NCI-H82 (cell line): ENCODE measurements at places on chromosomes 12 and 14.

- DNase-seq = no peak
These were observed 497.6 kb downstream of the SLC16A7 start for GRCh38 chr12:60093428-60093827.

- no peak for DNase-seq
These were observed 29.4 kb upstream of the DENND5B start for GRCh38 chr12:31620311-31620710.

DNA sequence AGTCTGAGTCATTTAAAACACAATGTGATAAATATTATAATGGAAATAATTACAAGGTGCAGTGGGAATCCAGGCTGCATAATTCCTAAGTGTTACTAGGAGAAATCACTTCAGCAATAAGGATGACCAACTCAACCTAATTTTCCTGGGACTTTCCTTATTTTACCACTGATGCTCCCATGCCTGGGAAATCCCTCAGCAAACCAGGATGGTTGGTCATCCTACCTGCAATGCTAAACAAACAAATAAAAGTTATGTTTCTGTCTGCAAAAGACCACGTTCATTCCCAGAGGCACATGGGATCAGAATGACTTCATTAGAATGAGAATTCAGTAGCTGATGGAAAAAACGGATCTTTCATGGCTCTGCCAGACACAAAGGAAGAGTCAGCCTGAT, 130.8 kb upstream of the RAP1B start:
- no peak for DNase-seq

DNA sequence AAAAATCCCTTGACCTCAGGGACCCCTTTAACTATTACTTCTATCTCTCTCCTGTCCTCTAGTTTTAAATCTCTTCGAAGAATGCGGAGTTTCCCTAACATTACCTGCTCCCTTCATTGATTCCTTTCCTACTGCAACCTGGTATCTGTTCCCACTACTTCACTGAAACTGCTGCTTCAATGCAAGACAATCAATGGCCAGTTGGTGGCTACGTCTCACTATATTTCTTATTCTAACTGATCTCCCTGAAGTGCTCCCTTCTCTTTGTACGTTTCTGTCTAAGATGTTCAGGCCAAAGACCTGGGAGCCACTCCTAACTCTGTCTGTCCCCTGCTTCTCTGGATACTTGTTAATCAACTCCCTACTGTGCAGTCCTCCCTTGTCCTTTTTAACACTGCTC, 10.3 kb upstream of the KCNA1 start:
- peak; percentile 11 for DNase-seq

GRCh38 chr12:128471491-128471890, 204.5 kb downstream of the TMEM132C start:
- no peak for DNase-seq

DNA sequence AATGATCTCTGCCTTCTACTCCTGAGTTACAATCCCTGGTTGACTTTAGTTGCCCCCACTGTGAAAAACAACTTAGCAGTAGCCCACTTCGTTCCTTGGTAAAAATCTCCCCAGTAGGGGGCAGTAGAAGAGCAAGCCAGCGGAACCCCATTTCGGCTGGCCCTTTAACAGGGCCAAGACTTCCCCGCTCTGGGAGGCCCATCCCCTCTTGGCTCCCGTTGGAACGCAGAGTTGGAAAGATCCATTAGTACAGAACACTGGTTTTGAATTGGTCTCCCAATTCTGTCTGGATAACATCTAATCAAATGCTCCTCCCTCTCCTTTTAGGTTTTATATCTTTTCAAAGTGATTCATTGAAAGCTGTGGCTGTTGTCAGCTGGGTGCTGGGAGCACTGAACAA, 1133.3 kb downstream of the BCL11B start:
- peak; percentile 53 for DNase-seq

DNA sequence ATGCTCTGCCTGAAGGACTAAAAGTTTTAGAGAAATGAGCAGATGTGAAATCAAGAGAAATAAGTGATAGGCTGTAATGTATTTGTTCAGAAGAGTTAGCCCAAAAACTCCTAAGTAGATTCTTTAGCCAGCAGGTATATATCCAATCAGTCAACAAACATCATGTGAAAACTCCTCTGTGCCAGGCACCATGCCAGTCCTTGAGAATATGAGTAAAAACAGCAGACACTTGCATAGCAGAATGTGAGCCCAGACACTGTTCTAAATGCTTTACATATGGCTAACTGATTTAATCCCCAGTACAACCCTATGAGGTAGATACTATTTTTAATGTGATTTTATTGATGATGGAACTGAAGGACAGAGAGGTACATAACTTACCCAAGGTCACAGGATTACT, 329.8 kb downstream of the PAWR start:
- DNase-seq = no peak

- peak; percentile 75 for DNase-seq
These were observed 602.6 kb downstream of the SNAPC1 start for GRCh38 chr14:62364800-62365280.

GRCh38 chr14:51004352-51004800, 60.1 kb upstream of the PYGL start:
- DNase-seq = peak; percentile 60

DNA sequence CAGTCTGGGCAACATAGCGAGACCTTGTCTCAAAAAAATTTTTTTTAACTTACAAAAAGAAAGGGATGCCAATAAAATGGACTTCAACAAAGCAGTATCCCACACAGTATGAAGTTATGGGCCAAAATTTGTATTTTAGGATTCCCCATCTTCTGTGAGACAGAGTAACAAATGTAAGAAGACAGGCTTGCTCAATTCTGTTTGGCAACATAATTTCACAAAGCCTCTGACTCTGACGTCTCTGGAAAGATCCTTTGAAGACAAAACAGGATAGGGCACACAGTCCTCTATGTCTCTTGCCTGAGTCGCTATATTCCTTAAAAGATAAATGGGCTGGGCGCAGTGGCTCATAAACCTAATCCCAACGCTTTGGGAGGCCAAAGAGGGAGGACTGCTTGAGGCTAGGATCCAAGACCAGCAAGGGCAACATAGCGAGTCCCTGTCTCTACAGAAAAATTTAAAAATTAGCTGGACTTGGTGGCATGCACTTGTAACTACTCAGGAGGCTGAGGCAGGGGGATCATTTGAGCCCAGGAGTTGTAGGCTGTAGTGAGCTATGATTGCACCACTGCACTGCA, 1.1 kb upstream of the HOMEZ start:
- DNase-seq = no peak

DNA sequence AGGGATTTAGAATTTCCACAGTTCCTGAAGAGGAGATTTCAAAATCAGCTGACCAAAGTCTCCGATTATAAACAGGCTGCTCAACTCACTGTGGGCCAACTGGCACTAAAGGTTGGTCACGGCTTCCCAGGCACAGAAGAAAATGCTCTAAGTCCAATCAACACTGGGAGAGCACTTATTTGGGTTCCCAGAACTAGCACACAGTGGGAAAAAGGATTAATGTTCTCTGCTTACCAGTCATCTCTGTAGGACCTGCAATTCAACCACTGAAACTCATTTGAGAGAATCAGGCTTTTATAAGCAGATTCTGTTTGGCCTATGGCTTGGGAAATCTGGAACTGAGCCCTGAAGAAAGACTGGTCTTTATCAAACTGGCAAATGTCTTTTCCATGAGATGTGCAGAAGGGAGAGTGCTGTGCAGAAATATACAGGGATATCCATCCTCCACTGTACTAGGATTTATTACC, 49.4 kb downstream of the ABCC9 start:
- no peak for DNase-seq

GRCh38 chr12:28121433-28121832, 68.8 kb upstream of the CCDC91 start:
- DNase-seq = no peak

- DNase-seq = no peak
These were observed 221.2 kb upstream of the PELI2 start for GRCh38 chr14:55897031-55897430.

DNA sequence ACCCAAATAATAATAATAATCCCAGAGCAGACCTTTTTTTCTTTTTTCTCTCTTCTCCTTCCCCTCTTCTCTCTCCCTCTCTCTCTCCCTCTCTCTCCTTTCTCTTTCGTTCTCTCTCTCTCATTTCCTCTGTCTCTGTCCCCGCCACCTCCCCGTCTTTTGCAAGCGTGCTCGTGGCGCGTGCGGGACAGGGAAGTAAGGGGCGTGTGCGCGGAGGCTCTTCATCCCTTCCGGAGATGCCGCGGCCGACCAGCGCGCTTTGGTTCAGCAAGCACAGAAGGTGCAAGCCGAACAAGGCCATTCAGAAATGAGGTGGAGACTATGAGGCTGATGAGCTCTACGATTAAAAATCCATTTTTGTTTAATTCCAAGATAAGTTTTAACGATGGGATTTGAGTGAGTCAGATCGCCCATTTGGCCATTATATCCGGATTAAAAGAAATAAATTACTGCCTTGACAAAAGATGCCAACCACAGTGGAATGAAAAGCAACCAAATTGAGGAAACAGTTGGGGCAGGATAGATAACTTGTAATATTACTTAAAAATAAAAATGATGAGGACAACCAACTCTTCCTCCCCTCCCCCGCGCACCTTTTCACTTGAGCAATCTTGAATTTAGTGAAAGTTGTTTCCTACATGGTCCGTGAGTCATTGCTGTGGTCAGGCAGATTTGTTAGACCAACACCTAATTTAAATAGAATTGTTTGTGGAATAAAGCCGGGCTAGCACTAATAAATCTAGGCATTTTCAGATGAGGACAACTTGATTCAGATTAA, 1.2 kb upstream of the AMIGO2 start:
- DNase-seq = peak; percentile 20

GRCh38 chr12:100171248-100171647, 28.6 kb upstream of the BLTP3B start:
- peak; percentile 12 for DNase-seq

GRCh38 chr12:52920937-52921336, 16.1 kb upstream of the KRT8 start:
- no peak for DNase-seq

- no peak for DNase-seq
These were observed 690 bp upstream of the TDRD9 start for GRCh38 chr14:103927566-103927965.

DNA sequence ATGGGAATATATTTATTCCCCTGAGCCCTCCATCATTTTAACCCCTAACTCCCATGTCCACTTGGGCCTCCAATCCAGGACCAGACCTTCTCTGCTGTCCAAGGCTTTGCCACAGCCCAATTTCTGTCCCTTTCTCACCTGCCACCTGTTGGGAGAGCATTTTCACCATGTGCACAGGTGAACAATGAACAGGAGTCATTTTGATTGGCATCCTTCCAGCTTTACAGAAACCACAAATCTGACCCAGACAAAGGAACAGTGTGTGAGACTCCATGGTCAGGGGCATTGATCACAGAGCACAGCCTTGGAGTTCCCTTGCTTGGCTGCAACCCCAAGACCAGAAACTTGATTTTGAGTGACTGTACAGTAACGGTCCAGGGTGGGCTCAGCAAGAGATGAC, 91.9 kb downstream of the CRACR2A start:
- DNase-seq = no peak

DNA sequence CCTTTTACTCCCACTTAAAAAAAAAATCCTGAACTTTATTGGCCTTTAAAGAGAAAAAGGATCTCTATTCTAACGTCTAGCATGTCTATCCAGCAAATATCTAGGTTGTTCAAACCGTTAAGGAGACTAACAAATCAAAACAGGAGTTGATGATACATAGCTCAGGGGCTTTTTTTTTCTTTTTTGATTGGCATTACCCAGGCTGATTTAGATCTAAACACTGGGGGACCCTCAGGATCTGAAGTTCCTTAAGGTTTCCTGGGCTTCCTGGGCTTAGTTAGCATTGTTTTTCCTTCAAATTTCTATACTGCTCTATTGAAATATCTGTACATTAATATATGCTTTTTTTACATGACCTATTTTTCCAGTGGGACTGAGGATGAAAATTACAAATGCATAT, 42.3 kb downstream of the EFCAB11 start:
- DNase-seq = no peak

- peak; percentile 77 for DNase-seq
These were observed 153.9 kb upstream of the RMST start for GRCh38 chr12:97308576-97309198.

- DNase-seq = peak; percentile 85
These were observed 3.6 kb downstream of the CFAP73 start for GRCh38 chr12:113152835-113153814.

DNA sequence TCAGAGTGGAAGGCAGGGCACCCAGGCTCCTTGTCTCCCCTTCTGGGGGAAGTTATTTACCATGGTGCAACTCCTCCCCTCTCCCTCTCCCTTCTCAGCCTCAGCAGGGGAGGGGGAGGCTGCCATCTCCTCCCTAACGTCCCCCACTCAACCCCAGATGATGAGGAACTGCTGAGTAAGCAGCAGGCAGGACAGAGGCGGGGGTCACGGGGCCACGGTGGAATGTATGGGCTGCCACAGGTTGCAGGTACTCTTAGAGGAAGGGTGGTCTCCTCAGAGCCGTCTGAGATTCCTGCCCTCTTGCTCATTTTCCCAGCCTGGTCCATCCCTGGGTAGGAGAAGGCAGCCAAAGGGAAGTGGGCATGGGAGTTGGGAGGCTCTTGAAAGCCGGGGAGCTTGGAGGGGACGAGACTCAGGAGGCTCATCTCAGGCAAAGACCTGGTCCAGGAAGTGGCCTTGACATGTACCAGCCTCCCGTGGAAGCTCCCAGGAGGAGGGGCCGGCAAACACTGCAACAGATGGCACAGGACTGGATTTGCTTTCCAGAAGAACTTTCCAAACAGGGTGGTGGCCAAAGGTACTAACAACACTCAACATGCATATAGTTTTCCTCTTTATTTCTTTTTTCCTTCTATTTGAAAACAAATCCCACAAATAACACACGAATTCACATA, 19.0 kb downstream of the RIN3 start:
- DNase-seq = peak; percentile 70

DNA sequence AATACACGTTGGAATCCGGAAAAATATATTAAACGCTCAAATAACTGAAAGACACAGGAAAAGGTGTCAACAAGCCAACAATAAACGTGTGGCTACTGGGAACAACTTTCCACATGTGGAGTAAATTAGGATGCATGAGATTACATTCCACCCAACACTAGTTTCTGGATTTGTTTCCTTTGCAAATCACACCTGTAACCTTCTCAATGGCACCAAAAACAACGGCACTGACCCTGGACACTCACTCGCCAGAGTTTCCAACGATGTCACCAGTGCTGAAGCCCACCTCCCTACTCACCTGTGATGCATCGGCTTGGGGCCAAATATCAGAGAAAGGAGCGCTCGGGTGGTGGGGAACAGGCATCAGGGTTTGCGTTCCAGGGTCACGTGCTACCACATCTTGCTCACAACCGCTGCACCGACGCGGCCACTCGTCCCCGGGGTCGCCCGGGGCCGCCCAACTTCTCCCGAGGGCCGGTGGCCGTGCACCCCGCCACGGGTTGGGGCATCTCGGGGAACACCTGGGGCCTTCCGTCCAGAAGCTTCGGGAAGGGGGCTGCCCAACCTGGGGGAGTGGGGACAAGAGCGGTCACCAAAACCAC, 629 bp downstream of the PRDM4 start:
- peak; percentile 52 for DNase-seq

DNA sequence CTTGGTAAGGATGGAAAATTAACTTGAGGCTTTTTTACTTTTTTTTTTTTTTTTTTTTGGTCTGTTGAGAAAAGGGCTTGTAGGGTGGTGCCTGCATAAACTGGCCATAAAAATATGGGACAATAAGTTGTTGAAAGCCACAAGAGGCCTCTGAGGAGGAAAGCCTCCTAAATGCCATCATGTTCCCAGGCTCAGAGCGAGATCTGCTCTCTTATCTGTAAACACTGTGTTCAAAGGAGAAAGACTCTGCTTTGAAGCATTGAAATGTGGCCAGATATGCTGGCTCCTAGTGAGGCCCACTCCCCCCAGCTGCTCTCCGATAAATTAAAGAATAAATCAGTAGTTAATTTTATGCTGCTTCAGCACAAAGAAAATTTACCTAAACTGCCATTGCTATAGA, 504.9 kb downstream of the DIO2 start:
- DNase-seq = peak; percentile 30
